ENCODE measurements at places on chromosomes 5 and 9.
A peak's percentile ranks its signal among the peaks of the same experiment; 100 is the strongest.

GRCh38 chr9:2208465-2208864 is 193.3 kb downstream of the SMARCA2 start:
- DNase-seq = no peak

GRCh38 chr5:177545487-177546257 is 8.7 kb downstream of the FAM193B start:
- peak; percentile 90 for DNase-seq

GRCh38 chr5:179880066-179880650 is 21.5 kb upstream of the MRNIP start:
- DNase-seq = no peak

DNA sequence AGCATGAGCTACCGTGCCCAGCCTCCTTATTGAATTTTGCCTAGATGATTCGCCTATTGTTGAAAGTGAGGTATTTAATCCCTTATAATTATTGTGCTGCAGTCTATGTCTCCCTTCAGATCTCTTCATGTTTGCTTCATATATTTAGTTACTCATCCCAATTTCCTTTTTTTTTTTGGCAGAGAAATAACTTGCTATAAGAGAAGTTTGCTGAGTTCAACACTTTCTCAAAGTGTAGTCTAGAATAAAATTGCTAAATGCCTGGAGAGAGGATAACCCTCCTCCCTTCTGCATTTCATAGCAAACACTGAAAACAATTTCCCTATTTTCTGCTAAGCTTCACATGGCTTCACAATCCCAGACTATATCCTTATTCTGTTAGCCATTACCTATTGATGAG is 136.6 kb upstream of the CD180 start:
- no peak for DNase-seq

DNA sequence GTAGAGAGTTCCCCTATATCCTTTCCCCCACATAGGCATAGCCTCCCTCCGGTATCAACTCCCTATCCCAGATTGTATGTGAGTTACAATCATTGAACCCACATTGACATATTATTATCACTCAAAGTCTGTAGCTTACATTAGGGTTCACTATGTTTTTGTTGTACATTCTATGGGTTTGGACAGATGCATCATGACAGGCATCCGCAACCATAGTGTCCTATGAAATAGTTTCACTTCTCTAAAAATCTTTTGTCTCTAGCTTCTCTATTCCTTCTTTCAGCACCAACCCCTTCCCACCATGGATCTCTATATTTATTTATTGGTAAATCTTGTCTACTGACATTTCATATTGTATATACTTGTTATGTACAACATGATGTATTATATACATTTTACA is 31.6 kb downstream of the TAF11L14 start:
- DNase-seq = no peak

DNA sequence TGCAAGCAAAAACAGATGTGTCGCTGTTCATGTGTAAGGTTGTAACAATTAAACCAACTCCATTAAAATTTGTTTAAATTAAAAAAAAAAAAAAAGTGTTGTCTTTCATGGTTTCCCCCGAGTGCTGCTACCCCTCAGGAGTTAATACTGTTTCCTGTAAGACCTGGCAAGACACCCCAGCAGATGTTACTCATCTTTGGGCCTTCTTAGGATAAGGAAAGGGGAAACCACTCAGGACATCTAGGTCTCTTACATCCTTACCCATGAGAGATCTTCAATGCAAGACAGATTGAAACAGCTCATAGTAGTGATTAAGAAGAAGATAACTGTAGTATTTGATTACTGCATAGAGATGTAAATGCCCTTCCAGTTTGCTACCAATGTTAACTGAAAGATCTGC is 33.5 kb upstream of the F2R start:
- DNase-seq = no peak

GRCh38 chr9:95155220-95155619 is 162.3 kb downstream of the FANCC start:
- DNase-seq = no peak

- no peak for DNase-seq
These were observed 104.6 kb downstream of the MVB12B start for GRCh38 chr9:126431077-126431742.

GRCh38 chr5:111337688-111338087 is 113.5 kb downstream of the CAMK4 start:
- DNase-seq = peak; percentile 54

DNA sequence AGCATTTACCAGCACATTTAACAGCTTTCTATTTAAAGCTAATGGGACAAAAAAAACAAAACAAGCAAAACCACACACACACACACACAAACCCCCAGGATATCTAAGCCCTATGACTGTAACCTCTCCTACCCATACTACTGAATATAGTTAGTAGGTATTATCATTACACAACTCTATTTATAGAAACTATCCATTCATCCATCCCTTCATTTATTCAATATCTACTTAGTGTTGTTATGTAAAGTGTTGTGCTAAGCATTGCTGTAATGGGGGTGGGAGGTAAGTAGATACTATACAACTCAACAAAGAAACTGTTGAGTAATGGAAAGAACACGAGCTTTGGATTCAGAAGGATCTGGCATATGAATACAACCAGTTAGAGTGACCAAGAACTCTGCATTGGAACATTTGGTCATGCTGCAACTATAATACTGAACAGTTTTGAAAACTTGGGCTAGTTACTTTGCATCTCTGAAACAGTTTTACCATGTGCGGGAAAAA is 82.3 kb upstream of the ZNF608 start:
- DNase-seq = no peak

DNA sequence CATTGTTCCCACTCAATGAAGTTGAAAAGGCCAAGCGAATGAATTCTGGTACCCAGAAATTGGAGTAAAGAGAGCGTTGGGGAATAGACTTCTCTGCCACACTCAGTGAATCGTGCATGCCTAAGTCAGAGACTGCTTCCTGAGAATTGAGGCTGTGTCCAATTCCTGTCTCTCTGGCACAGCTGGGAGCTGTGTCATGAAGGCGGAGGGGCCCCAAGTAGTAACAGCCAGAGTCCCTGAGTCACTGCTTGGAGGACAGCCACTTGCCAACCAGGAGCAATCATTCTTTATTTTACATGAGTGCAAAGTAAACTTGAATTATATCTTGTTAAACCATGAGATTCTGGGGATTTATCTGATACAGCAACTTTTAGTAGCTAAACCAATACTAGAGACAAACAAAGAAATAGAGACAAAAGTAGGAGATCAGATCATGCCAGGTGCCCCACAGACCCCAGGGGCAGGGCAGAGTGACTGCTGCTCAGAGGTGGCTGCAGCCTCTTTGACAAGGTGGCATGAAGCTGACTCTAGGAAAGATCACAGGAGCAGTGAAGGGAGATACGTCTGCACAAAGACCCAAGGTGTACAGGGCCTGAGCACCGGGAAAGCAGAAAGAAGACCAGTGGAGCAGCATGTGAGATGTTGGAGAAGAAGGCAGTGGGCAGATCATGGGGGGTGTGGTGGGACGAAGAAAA is 246.0 kb downstream of the GADD45G start:
- peak; percentile 20 for DNase-seq

DNA sequence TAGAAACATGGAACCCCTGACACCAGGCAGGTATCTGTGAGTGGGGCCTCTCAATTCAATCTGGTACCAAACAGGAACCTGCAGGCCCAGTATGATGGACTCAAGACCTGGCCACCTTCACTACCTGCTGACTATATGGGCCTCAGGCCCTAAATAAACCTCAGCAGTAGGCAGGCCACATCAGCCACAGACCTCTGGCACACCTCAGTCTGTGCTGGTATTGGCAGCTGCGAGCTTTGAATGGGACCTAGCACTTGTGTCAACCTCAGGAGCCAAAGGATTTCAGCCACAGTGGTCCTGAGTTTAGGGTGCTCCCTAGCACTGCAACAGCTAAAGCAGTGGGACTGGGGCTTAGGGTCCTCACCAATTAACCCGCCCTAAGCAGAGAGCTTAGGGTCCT is 325.5 kb downstream of the ZNF608 start:
- no peak for DNase-seq

DNA sequence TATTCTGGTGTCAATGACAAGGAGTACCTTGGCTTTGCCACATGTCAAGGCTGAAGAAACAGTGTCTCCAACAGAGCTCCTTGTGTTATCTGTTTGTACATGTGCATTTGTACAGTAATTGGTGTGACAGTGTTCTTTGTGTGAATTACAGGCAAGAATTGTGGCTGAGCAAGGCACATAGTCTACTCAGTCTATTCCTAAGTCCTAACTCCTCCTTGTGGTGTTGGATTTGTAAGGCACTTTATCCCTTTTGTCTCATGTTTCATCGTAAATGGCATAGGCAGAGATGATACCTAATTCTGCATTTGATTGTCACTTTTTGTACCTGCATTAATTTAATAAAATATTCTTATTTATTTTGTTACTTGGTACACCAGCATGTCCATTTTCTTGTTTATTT is 19.8 kb downstream of the CD274 start:
- no peak for DNase-seq

DNA sequence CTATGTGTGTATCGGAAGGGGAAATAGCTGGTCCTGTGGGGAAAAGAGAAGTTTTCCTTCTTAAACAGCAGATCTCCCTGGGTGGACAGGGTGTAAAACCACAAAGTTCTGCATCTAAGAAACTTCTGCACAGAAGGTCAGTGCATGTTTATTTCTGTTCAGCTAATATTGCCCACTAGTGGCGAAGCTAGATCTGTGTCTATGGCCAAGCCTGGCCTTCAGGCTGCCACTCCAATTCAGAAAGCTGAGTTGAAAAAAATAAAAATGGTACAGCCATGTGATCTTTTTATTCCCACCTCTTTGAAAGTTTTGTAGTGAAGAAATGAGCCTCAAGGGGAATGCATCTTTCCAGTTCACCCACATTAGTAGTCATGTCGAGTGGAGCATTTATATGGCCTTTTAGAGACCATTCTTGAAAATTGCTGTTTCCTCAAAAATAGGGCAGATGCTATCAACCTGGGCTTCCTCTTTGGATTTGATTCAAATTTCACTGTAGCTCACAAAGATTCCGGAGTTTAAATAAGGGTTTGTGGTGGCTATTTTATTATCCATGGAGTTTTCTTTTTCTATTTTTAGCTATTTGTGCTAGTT is 488.0 kb downstream of the PRELID2 start:
- peak; percentile 40 for DNase-seq

- DNase-seq = no peak
These were observed 244.7 kb downstream of the SPOCK1 start for GRCh38 chr5:137254119-137255090.

GRCh38 chr5:78288246-78288645 is 6.3 kb downstream of the AP3B1 start:
- no peak for DNase-seq

GRCh38 chr9:125972012-125972729 is 225.0 kb downstream of the PBX3 start:
- DNase-seq = peak; percentile 60

DNA sequence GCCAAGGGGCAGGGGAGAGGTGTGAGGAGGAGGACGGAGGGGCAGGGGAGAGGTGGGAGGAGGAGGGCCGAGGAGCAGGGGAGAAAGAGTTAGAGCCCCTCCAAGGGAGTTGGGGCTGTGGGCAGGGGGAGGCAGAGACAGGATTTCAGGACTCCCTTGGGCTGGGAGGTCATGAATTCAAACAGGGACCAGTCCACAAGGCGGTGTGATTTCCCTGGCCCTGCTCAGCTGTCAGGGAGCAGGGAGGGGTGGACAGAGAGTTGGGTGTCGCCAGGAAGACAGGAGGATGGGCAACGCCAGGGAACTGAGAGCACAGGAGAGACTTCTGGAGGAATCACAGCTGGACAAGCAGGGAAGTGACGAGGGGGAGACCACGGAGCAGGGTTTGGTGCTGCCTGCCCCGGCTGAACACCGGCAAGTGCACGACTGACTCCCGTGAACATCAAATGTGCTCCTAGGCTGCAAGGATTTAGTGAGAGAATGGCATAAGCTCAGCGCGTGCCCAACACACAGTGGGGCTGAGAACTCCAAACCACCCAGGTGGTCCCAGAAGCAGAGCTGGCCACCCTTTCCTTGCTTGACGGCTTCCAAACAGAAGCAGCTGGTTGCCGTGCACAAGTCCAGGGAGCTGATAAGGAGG is 17.8 kb upstream of the OLFM1 start:
- DNase-seq = no peak

DNA sequence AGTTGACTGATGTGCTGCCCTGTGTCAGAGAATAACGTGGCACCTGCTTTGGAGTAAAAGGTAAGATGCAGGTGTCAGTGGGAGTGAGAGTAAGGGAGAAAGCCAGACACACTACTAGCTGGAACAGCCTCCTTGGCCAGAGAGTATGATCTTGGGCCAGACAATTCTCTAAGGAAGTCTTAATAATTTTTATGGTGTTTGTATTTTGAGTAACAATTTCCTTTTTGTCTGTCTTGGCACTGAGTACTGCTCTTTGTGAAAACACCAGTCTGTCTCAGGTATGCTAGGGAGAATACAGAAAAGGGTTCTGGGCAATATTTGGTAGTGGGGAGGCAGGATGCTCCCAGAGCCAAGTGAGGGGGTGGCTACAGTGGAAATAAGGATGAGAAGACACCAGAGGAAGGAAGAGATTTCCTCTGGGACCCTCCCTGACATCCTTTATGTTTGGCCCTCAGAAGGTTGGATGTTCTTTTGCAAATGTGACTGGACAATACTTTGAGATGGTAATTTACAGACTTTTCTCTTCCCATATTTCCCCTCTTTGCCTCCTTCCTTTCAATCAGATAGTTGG is 20.6 kb upstream of the PRDM6 start:
- no peak for DNase-seq

- DNase-seq = no peak
These were observed 67.0 kb upstream of the GNE start for GRCh38 chr9:36325081-36325828.

GRCh38 chr5:160506006-160507004 is 84.7 kb downstream of the PTTG1 start:
- no peak for DNase-seq

- no peak for DNase-seq
These were observed 90.6 kb downstream of the ANXA2R start for GRCh38 chr5:42949348-42950115.

DNA sequence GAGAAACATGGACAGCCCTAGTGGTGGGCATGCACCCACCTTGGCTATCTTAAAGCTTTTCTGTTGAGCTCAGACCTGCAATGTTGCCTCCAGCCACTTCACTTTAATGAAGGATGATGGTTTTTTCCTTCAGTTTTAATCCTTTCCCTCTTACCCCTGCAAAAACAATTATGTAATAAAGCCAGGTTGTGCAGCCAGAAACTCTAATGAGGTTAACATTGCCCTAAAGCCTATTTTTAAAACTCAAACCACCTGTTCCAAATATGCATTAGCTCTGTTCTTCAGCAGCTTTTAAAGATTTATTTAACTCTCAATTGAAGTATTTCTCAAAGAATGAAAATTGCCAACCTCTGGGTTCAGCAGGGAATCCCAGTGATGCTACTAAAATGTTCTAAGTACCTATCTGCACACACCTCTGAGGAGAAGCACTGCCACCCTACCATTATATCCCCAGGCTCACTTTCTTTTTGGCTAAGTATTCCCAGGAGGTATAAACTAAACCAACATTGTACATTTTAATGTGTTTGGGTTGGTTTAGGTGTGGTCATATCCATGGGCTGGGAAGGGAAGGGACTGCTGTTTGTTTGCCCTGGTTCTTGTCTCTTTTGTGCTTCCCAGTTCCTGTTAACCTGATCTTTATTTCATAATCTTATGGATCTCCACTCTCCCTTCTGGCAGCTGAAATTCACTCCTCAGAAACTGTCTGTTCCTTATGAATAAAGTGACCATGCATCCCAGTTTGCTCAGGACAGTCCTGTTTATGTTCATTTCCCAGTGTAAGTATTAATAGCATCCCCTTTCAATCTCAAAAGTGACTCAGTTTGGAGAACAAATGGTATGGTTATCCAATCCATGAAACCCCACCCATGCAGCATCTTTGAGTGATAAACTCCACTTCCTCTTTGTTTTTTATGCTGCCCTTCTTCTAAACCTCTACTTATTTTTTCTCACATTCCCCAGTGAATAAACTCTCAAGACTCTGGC is 251.7 kb downstream of the RAB3C start:
- no peak for DNase-seq

Measured in mammary epithelial cell (primary cell).